ENCODE measurements at places on chromosomes 5 and 9.

DNA sequence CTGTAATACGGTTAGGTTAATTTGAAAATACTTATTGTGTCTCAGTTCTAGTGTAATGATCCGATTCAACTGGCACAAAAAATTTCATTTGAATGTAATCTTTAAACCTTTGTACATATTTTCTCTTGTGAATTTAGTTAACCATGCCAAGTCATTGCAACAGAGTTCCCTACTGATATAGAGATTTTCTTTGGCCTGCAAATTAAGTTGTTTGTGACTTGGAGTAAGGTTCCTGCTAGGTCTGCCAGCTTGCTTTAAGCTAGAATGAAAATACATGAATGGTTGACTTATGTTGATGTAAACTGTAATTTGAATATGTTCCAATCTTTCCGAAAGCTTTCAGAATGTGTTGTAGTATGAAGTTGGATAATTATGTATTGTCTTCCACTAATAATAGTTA is 1004.1 kb upstream of the EDIL3 start:
- no peaks in the 10 kb centered on the region for H3K27me3 ChIP-seq
- H3K27ac ChIP-seq: no peak overlapping the region
- H3K4me1 ChIP-seq: no peaks in the 10 kb centered on the region
- no peak overlapping the region for H3K4me3 ChIP-seq
- DNase-seq: no peak
- no peaks in the 10 kb centered on the region for H3K36me3 ChIP-seq

GRCh38 chr5:131264451-131265099 is 722 bp downstream of the CDC42SE2 start:
- DNase-seq: peak; percentile 40
- H3K27me3 ChIP-seq: no peaks in the 10 kb centered on the region
- peak overlapping the region; percentile 84 for H3K27ac ChIP-seq

GRCh38 chr9:78609450-78609849 is 312.5 kb downstream of the PSAT1 start:
- H3K27me3 ChIP-seq: no peaks in the 10 kb centered on the region
- DNase-seq: no peak
- H3K4me1 ChIP-seq: no peaks in the 10 kb centered on the region
- no peak overlapping the region for H3K4me3 ChIP-seq
- no peaks in the 10 kb centered on the region for H3K36me3 ChIP-seq
- H3K27ac ChIP-seq: no peak overlapping the region

DNA sequence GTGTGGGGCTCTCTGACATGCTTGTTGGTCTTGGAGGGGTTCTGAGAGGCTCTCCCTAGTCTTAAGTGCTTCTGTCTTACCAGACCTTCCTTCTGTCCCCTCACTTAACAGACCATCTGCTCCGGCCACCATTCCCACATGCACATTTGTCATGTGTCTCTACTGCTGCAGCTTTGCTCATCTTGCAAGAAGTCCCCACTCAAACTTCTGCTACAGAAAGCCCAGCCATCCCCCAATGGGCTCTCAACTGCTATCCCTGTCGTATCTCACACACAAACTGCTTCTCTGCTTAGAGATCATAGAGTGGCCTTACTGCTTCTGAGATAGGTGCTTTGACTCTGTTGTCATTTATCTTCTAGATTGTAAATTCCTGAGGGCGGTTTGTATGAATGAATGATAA is 69.4 kb downstream of the NUP214 start:
- no peak overlapping the region for H3K27ac ChIP-seq
- no peaks in the 10 kb centered on the region for H3K27me3 ChIP-seq
- H3K36me3 ChIP-seq: peaks cover 30% of the 10 kb centered on the region
- no peak for DNase-seq

DNA sequence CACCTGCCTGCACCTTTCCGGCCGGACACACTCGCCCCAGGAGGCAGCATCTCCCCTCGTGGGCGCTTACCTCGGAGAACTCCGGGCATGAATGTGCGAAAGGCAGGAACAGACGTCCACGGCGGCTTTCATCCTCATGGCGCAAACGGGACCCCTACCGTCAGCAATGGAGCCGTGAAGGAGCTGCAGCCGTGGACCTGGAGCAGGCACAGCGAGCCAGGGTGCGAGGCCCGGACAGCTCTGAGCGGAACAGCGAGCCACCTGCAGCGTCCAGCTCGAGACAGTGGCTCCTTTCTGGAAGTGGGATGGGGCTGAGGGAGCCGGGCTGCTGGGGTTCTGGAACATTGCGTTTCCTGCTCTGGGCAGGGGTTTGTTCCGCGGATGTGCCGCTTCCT is 7.8 kb upstream of the SLC6A19 start:
- H3K36me3 ChIP-seq: no peaks in the 10 kb centered on the region
- no peak overlapping the region for H3K27ac ChIP-seq
- no peak overlapping the region for H3K4me3 ChIP-seq
- H3K4me1 ChIP-seq: no peaks in the 10 kb centered on the region
- DNase-seq: no peak
- no peaks in the 10 kb centered on the region for H3K27me3 ChIP-seq

DNA sequence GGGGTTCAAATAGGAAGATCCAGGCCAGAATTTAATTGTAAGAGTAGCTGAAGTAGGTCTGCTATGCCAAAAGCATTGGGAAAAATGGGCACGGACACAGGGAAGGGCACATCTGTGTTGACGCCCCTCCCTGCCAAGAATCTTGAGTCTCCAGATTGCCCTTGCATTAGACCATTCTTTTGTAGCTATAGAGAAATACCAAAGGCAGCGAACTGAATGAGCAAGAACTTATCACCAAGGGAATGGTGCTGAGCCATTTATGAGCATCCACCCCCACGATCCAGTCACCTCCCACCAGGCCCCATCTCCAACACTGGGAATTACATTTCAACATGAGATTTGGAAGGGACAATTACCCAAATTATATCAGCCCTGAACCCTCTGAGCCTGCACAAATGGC is 18.0 kb upstream of the GDA start:
- no peak for DNase-seq
- H3K27ac ChIP-seq: no peak overlapping the region
- H3K4me3 ChIP-seq: no peak overlapping the region
- H3K4me1 ChIP-seq: no peaks in the 10 kb centered on the region
- no peaks in the 10 kb centered on the region for H3K36me3 ChIP-seq

- H3K27ac ChIP-seq: no peak overlapping the region
- H3K4me3 ChIP-seq: no peak overlapping the region
- no peaks in the 10 kb centered on the region for H3K36me3 ChIP-seq
- no peak for DNase-seq
- no peaks in the 10 kb centered on the region for H3K4me1 ChIP-seq
- H3K27me3 ChIP-seq: no peaks in the 10 kb centered on the region
Observed at GRCh38 chr5:137095597-137095996, 403.5 kb downstream of the SPOCK1 start.

GRCh38 chr5:176608937-176609723 is 826 bp downstream of the GPRIN1 start:
- no peak overlapping the region for H3K27ac ChIP-seq
- peaks cover 15% of the 10 kb centered on the region for H3K4me1 ChIP-seq
- no peaks in the 10 kb centered on the region for H3K36me3 ChIP-seq
- H3K4me3 ChIP-seq: no peak overlapping the region
- H3K27me3 ChIP-seq: peaks cover 6% of the 10 kb centered on the region
- DNase-seq: no peak

DNA sequence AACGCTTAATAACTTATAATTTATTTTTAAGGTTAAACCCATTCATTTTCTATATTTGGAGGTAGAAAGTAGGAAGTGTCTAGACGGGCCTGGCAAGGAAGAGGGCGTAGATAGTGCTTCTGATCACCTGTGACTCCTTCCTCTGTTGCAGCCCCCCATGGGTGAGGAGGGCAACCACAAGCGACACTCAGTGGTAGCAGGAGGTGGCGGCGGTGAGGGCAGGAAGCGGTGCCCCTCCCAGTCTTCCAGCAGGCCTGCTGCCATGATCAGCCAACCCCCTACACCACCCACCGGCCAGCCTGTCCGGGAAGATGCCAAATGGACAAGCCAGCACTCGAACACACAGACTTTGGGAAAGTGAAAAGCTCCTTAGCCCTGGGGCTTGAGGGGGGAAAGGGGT is 36.7 kb downstream of the FAXDC2 start:
- no peaks in the 10 kb centered on the region for H3K4me1 ChIP-seq
- DNase-seq: no peak
- no peak overlapping the region for H3K27ac ChIP-seq
- H3K4me3 ChIP-seq: no peak overlapping the region
- no peaks in the 10 kb centered on the region for H3K27me3 ChIP-seq

DNA sequence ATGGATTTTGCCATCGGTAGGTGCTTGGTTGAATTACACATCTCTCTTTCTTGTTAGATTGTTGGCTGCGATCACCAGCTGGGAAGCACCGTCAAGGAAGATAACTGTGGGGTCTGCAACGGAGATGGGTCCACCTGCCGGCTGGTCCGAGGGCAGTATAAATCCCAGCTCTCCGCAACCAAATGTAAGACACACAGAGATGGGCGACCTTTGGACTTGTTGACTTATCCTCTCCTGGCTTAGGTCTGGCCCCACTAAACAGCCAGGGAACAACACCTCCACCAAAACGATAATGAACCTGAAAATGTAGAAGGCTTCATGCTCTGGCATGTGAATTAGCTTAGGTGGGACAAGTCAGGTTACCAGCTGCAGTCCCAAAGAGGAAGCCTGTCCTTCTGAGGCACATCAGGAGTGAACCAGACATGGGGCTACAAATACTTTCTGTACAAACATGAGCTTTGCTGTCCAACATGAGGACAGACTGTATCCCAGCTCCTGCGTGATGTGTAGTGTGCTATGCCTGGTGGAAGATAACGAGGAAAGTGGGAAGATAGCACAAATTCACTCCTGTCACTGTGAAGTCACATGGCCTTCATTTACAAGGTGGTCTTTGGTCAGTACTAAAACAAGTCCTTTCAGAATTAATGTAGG is 148.4 kb downstream of the ADAMTSL1 start:
- H3K4me1 ChIP-seq: no peaks in the 10 kb centered on the region
- DNase-seq: no peak
- H3K4me3 ChIP-seq: no peak overlapping the region
- no peaks in the 10 kb centered on the region for H3K27me3 ChIP-seq
